Right ventricle myocardium inferior (tissue), 1 donor: ENCODE measurements at places on chromosomes 1 and 21.

DNA sequence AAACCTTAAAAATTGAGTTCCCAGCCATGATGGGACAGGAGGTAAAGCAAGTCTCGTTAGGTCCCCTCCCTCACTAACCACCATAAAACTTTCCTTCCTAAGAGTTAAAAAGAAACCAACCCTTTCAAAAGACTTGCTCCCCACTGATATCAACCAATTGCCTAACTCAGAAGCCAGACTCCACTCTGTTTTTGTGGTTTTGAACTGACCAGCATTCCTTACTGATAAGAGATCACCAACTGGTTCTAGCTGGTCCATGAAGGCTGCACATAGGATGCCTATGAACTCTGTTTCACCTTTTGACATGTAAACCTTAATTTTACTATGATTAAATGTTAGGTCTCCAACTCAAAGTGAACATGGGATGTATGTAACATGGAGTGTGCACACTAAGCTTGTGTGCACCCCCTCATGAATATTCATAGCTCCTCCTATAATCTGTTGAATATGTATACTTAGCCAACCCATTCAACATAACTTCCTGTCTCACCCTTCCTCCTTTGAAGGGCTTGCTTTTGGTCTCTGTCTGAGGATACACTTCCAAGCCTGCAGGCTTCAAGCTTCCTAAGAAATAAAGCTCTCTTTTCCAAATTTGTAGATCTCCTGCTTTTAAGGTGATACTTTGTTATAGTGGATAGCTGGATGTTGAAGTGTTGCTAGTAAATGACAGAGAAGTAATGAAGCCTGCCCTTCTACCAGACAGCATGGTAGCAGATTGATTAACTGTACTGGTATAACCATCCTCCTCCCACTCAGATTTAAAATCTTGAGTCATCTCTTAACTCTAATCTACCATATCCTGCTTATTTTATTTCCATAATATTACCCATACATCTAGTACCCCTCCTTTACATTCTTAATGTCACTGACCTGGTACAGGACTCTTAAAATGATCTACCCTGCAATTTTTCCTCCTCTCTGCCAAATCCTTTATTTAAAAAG, 95.6 kb downstream of the ZNF644 start:
- DNase-seq, result no peak

GRCh38 chr1:187566354-187566753, 737.6 kb downstream of the PLA2G4A start:
- no peak for DNase-seq

DNA sequence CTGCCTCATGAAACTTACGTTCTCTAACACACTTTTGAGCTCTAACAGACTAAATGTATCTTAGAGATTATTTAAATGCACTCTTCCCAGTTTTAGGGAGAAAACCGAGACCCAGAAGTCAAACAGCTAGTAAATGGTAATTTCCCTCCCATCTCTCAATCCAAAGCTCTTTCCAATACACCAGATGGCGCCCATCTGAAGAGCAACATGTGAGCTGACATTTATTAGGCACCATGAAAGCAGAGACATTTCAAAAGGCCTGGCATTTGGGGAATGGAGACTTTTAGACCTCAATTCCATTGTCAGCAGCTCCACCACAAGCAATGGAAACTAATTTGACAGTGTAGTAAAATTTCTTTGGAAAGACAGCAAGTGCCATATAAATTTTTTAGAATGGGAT, 191.4 kb downstream of the DAB1 start:
- no peak for DNase-seq

DNA sequence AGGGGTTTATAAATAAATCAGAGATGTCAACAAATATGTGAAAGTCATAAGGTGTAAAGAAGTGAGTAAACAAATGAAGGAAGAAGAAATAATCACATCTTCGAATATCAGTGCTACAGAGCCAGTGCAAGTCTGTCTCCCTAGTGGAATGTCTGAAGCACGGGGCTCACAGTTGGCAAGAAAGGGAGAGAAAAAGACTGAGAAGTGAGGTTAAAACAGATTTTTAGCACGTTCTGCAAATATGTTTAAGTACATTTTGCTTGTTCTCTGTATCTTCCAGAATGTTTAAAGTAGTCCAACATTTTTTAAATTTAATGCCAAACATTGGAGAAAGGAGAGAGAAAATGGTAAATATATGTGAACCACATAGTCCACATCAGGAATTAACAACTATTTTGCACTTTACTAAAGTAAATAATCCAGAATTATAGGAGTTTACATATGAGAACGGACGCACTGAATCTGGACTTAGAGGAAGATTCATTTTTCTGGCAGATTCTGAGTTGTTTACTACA, 682.4 kb downstream of the LTN1 start:
- no peak for DNase-seq

GRCh38 chr21:20306836-20307235, 691.4 kb upstream of the NCAM2 start:
- DNase-seq, result no peak

DNA sequence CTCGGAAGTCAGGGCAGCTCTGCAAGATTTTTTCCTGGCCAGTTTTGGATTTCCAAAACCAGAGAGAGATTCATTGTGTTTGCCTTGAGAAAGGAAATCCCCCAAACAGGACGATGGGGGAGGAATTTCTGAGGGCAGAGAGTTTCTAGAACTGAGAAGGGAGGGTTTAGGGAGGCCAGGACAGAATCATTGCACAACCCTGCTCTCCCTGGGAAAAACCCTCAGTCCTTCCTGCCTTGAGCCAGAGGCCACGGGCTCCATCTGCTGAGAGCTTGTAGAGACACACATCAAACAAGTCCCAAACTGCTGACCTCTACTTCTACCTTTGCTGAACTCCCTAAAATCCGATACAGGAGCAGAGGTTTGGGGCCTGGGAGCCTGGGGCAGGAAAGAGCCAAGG, 99.7 kb downstream of the NMNAT2 start:
- DNase-seq, result peak; percentile 88

DNA sequence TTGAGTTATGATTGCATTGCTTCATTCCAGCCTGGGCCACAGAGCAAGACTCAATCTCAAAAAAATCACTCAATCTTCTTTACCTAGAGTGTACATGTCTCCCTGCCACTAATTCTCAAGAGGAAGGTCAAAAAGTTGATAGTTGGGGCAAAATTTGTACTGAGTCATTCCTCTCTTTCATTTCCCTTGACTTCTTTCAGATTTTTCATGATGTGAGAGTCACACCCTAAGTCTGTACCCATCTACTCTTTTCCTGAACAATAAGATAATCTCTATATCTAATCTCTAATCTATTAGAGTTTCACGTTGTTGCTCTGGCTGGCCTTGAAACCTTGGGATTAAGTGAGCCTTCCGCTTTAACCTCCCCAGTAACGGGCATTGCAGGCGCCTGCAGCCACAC, 1.1 kb upstream of the BRDT start:
- no peak for DNase-seq

DNA sequence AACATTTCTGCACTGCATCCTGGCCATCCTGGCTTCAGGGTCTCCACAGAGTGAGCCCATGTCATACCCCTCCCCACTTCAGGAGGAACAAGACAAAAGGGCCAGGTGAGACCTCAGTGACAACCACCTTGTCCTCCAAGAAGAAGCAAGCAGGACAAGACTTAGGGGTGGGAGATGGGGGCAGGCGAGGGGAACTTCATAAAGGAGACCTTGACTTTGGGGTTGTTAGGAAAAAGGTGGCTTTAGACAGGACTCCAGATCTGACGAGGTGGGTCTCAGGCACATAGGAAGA, 24.0 kb upstream of the SLAMF9 start:
- DNase-seq, result no peak

DNA sequence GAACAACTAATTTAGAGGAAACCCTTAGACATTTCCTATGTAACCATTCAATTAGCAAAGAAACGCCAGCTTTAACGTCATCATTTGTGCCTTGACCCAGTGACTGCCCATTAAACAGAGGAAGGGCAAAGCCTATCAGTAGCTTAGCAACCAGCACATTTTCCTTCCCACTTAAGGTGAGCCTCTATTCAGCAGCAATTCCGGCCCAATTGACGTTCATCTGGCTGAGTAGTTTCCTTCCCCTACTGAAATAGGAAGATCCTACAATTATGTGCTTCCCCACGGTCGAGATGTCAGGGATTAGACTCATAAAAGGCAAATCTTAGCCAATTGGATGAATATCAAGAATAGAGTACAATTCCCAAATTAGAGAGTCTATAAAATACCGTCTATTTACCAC, 482.1 kb upstream of the ADAMTS5 start:
- no peak for DNase-seq

- no peak for DNase-seq
Observed at GRCh38 chr1:54968551-54968950, 11.9 kb upstream of the TMEM61 start.

DNA sequence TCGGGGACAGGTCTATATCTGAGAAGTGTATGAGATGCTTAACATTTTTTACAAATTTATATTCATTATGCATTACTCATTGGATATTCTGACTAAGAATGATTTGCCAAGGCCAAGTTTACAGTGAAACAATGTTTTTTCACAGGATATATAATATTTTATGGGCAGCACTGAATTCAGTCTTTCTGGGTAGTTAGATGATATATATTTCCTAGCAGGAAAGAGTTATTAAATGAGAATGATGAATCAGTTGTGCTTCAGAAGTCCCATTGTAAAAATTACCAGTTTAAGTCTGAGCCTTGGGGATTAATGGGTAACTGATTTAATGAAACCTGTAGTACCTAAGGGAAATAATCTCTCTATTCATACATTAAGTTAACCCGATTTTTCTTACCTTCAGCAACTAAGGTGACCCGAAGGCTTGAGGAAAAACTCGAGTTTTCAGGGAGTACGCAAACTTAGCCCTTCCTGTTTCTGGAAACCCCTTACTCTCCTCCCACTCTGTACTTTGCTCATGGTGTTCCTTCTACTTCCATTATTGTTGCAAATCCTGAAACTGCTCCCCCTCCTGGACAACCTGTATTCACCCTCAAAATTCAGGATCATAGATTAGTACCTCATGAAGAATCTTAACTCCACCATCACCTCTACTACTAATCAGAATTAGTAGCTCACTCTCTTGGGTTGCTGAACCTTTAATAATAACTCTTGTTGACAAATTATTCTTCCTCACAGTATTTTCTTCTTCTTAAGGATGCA, 135.1 kb downstream of the AK5 start:
- no peak for DNase-seq

GRCh38 chr21:14684071-14684470, 138.0 kb upstream of the SAMSN1 start:
- DNase-seq, result no peak

GRCh38 chr21:26508903-26509302, 64.2 kb downstream of the CYYR1 start:
- no peak for DNase-seq

GRCh38 chr1:45769261-45769932, 18.9 kb upstream of the IPP start:
- DNase-seq, result no peak

DNA sequence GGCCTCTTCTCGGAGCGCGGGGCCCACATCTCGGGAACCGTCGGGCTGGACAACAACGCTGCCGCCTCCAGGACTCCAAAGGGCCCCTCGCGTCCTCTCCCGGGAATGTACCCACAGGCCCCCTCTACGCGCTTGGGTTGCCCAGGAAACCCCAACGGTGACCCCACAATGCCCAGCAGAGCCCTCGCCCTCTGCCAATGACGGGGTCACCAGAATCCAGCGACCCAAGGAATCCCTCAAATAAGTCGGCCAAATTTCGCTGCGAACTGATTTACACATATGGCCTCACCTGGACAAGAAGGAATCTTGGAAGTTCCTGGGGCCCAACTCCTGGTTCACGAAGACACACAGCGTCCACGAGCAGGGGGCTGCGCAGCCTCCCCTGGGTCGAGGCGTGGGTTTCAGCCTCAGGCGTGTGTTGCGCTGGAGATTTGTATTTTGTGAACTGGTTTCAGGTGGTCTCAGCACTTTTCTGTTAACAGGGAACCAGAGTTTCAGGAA, 78.1 kb downstream of the DESI2 start:
- DNase-seq, result no peak

DNA sequence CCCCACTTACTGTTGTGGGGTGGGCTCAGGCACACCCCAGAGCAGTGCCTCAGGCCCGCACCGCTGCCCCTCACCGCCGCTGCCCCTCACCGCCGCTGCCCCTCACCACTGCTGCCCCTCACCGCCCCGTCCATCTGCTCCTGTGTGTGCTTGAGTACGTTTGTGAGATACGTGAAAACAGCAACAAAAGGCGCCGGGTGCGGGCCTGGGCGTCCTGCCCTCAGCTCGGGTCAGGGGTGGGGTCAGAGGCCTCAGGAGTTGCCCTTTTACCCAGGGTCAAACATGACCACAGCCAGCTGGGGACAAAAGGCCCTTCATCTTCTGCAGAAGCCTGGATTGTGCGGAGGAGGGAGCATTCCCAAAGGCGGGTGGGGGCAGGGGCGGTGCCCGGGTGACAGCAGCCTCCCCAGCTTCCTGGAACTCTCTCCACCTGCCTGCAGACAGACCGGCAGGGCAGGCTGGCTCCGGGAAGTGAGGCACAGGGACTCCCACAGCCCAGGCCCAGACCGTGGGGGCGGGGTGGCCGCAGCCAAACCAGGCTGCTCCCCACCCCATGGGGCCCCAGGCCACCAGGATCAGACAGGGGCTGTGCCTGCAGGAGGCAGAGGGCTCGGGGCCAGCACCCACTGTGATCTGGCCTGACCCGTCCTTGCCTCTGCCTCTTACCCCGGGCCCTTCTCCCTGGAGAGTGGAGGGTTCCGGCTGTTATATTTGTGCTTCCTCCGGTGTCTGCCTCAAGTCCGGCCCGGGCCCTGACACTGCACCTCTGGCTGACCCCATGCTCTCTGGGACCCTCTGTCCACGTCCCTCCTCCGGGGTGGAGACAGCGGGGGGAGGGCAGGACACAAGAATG, 2.3 kb upstream of the VWA1 start:
- peak; percentile 84 for DNase-seq

DNA sequence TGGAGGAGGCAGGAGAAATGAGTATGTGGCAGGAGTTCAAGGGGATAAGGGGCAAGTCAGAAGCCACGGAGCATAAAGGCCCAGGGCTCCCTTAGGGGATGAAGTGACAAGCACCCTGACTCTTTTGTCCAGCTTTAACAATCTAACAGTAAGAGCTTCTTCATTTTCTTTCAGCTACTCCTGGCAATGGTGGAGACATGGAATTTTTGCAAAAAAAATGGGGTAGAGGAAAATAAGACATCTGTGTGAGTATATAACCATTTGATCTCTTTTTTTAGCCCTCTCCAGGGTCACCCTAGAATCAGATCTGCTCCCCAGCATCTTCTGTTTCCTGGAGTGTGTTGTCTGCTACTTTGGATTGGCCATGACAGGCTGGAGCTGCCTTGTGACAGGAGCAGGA, 47.1 kb downstream of the ZNF697 start:
- DNase-seq, result no peak

GRCh38 chr1:31712630-31713029, 8.8 kb upstream of the COL16A1 start:
- DNase-seq, result no peak

- DNase-seq, result no peak
Observed at GRCh38 chr1:192830595-192831246, 21.9 kb downstream of the RGS2 start.

GRCh38 chr1:235971020-235971419, 93.9 kb downstream of the NID1 start:
- DNase-seq, result no peak

DNA sequence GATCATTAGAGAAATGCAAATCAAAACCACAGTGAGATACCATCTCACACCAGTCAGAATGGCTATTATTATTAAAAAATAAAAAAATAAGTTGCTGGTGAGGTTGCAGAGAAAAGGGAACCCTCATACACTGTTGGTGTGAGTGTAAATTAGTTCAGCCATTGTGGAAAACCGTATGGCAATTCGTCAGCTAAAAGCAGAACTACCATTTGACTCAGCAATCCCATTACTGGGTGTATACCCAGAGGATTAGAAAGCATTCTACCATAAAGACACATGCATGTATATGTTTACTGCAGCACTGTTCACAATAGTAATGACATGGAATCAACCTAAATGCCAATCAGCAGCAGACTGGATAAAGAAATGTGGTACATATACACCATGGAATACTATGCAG, 42.2 kb downstream of the GIPC2 start:
- no peak for DNase-seq
